Activated T-helper 2 cell treated with anti-CD3 and anti-CD28 coated beads, Interferon-gamma antibody, Interleukin-2, Interleukin-4, amounts not matched to agents 10 μg/mL and 5 μg/mL and 100 μg/mL, durations not matched to agents 14 hours and 24 hours and 36 hours (primary cell): ENCODE measurements at places on chromosomes 5 and 9. TPM values are rescaled to one million over a fixed set of nuclear protein-coding genes. Genes with fewer than 3 reads are reported as not detected.

DNA sequence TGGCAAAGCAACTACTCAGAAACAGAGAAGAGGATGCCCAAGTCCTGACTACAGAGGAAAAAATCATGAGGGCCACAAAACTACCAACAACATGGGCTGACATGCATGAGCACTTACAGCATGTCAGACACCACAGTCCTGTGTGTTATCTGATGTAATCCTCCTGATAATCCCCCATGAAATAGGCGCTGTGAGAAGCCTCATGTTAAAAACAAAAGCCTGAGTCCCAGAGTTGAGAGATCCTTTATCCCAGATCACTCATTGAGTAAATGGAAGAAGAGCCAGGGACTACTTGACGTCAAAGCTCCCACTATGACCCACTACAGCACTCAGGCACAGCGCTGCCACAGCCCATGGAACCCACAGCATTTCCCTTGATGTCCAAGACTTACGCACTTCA, 7.2 kb upstream of the SPOCK1 start:
- H3K4me1 ChIP-seq = no peaks in the 10 kb centered on the region
- no peak overlapping the region for H3K27ac ChIP-seq
- H3K27me3 ChIP-seq = no peaks in the 10 kb centered on the region
- DNase-seq = no peak
- no peak overlapping the region for H3K4me3 ChIP-seq
- no peaks in the 10 kb centered on the region for H3K36me3 ChIP-seq

DNA sequence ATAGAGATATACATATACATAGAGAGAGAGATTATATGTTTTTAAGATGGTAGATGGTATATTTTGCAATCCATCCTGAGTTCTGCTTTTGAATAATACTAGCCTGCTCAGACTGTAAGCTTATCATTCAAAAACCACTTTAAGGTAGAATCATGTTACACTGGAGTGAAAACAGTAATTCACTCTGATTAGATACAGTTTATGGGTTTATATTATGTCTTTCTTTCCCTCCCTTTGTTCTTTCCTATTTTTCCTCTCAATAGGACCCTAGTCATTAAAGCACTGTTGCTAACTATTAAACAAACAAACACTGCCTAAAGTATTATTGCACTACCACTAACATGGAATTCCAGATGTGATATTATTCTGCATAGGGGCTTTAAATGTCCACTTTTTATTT, 202.0 kb downstream of the ADAMTSL1 start:
- no peak overlapping the region for H3K4me3 ChIP-seq
- no peak for DNase-seq
- no peak overlapping the region for H3K27ac ChIP-seq
- H3K27me3 ChIP-seq = no peaks in the 10 kb centered on the region
- H3K4me1 ChIP-seq = no peaks in the 10 kb centered on the region

The CBY3 gene
- 0.39 and 0.51 TPM in 2 replicates for total RNA-seq

- no peaks in the 10 kb centered on the region for H3K27me3 ChIP-seq
- H3K27ac ChIP-seq = no peak overlapping the region
- H3K4me3 ChIP-seq = no peak overlapping the region
- H3K4me1 ChIP-seq = no peaks in the 10 kb centered on the region
These were observed 454.1 kb upstream of the NUDT12 start for GRCh38 chr5:104016646-104017045.

GRCh38 chr5:17316970-17317459, 99.6 kb downstream of the BASP1 start:
- no peaks in the 10 kb centered on the region for H3K27me3 ChIP-seq
- no peak overlapping the region for H3K27ac ChIP-seq
- DNase-seq = no peak
- no peaks in the 10 kb centered on the region for H3K4me1 ChIP-seq
- H3K36me3 ChIP-seq = no peaks in the 10 kb centered on the region
- H3K4me3 ChIP-seq = no peak overlapping the region

The TRIO gene
- 28.7 and 30.1 TPM in 2 replicates for total RNA-seq

The EDIL3 gene
- total RNA-seq = not detected in 2 replicates

The TAS2R1 gene
- not detected in 2 replicates for total RNA-seq

- DNase-seq = no peak
- H3K4me1 ChIP-seq = no peaks in the 10 kb centered on the region
- no peak overlapping the region for H3K4me3 ChIP-seq
- H3K27me3 ChIP-seq = no peaks in the 10 kb centered on the region
- H3K36me3 ChIP-seq = no peaks in the 10 kb centered on the region
These were observed 548.8 kb downstream of the EFNA5 start for GRCh38 chr5:107121793-107122519.
